ENCODE measurements at places on chromosomes 7 and 10. TPM values are rescaled to one million over a fixed set of nuclear protein-coding genes. Genes with fewer than 3 reads are reported as not detected.

The NT5C2 gene
- total RNA-seq: 28.4 TPM

The PPP1R17 gene
- not detected for total RNA-seq

The MGAM2 gene
- 0.11 TPM for total RNA-seq

The CLEC5A gene
- total RNA-seq: 4.3 TPM

The FHIP2A gene
- 62.0 TPM for total RNA-seq

The TRIM50 gene
- total RNA-seq: not detected

The TFPI2 gene
- total RNA-seq: 1.4 TPM

The PDE6C gene
- not detected for total RNA-seq

- H3K27me3 ChIP-seq: no peaks in the 10 kb centered on the region
- peaks cover 31% of the 10 kb centered on the region for H3K36me3 ChIP-seq
- DNase-seq: no peak
These were observed 47.4 kb downstream of the DENND11 start for GRCh38 chr7:141654551-141654950.

DNA sequence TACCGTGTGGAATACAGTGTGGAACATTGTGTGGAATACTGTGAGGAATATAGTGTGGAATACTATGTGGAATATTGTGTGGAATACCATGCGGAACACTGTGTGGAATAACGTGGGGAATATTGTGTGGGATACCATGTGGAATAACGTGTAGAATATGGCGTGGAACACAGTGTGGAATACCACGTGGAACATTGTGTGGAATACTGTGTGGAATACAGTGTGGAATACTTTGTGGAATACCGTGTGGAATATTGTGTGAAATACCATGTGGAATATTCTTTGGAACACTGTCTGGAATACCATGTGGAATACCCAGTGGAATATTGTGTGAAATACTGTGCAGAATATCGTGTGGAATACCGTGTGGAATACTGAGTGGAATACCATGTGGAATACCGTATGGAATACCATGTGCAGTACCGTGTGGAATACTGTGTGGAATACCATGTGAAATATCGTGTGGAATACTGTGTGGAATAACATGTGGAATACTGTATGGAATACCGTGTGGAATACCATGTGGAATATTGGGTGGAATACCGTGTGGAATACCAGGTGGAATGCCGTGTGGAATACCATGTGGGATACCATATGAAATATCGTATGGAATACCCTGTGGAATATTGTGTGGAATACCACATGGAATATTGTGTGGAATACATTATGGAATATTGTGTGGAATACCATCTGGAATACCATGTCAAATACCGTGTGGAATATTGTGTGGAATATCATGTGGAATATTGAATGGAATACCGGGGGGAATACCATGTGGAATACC is 133.1 kb upstream of the CHST15 start:
- peaks cover 3% of the 10 kb centered on the region for H3K27me3 ChIP-seq
- no peak for DNase-seq
- no peak overlapping the region for H3K4me3 ChIP-seq
- peaks cover 15% of the 10 kb centered on the region for H3K4me1 ChIP-seq

DNA sequence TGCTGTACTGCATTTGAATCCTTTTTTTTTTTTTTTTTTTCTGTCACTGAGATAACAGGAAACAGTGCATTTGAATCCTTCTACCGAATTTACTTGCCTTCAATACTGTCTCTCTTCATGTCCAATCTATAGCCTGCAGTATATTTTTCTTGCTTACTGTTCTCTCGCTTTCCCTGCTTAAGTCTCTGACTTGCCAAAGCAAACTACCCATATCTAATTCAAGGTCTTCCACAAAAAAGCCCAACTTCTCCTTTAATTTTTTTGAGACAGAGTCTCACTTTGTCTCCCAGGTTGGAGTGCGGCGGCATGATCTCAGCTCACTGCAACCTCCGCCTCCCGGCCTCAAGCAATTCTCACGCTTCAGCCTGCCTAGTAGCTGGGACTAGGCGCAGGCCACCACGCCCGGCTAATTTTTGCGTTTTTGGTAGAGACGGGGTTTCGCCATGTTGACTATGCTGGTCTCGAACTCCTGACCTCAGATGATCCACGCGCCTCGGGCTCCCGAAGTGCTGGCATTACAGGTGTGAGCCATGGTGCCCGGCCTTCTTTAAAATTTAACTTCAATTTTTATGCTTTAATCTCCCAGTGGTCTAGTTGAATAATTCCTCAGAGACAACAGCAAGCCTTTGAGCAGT is 882 bp downstream of the PDCD11 start:
- H3K27me3 ChIP-seq: no peaks in the 10 kb centered on the region
- peaks cover 38% of the 10 kb centered on the region for H3K36me3 ChIP-seq
- peaks cover 40% of the 10 kb centered on the region for H3K4me1 ChIP-seq
- no peak overlapping the region for H3K27ac ChIP-seq

- no peaks in the 10 kb centered on the region for H3K4me1 ChIP-seq
- no peak overlapping the region for H3K4me3 ChIP-seq
- H3K27ac ChIP-seq: no peak overlapping the region
- no peak for DNase-seq
- no peaks in the 10 kb centered on the region for H3K36me3 ChIP-seq
These were observed 257.1 kb downstream of the SFMBT2 start for GRCh38 chr10:7153750-7154149.

DNA sequence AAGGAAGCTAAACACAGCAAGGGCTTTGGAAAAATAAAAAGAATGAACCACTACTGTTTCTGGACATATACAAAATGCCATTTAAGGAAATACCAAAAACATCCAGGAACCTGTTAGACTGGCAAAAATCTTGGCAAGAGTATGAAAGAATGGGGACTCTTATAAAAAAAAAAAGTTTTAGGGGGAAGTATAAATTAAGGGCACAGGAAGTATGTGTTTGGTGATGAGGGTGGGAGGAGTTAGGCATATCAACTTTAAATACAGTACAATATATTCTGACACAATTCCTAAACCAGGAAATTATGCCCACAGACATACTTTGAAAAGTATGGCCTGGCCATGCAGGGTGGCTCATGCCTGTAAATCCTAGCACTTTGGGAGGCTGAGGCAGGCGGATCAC is 74.2 kb downstream of the WAPL start:
- no peak for DNase-seq
- H3K36me3 ChIP-seq: peaks cover 85% of the 10 kb centered on the region
- no peaks in the 10 kb centered on the region for H3K27me3 ChIP-seq
- no peak overlapping the region for H3K27ac ChIP-seq
- H3K4me3 ChIP-seq: no peak overlapping the region
- H3K4me1 ChIP-seq: peaks cover 3% of the 10 kb centered on the region

GRCh38 chr7:15837306-15837950 is 150.9 kb upstream of the MEOX2 start:
- no peak overlapping the region for H3K4me3 ChIP-seq
- no peak for DNase-seq
- H3K27ac ChIP-seq: no peak overlapping the region
- H3K4me1 ChIP-seq: peaks cover 9% of the 10 kb centered on the region

DNA sequence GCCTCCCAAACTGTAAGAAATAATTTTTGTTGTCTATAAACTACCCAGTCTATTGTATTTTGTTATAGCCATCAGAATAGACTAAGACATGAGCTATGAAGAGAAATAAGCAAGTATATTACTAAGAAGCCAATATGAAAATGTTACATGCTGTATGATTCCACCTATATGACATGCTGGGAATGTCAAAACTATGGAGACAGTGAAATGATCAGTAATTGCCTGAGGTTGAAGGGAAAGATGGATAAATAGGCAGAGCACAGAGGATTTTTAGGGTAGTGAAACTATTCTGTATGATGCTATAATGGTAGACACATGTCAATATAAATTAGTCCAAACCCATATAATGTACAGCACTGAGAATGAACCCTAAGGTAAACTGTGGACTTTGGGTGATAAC is 261.3 kb upstream of the PCDH15 start:
- H3K4me1 ChIP-seq: no peaks in the 10 kb centered on the region
- no peak overlapping the region for H3K27ac ChIP-seq
- H3K36me3 ChIP-seq: no peaks in the 10 kb centered on the region
- H3K27me3 ChIP-seq: no peaks in the 10 kb centered on the region
- no peak for DNase-seq
- no peak overlapping the region for H3K4me3 ChIP-seq

DNA sequence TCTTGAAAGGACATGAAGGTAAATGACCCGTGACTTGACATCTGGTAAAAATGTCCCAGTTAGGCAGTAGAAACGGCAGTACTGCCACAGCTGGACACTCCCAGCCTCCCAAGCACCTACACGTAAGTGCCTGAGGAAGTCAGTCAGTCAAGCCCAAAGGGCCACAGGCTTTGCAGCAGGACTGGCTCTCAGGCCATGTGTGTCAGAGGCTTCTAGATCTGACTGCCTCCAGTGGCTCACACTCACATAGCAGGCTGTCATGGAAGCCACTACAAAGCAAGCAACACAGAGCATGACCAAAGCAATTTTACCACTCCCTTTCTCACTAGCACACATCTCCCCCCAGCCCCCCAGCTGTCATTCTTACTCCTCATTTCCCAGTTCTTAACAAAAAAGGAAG is 17.8 kb upstream of the CCNJ start:
- H3K27me3 ChIP-seq: no peaks in the 10 kb centered on the region
- no peaks in the 10 kb centered on the region for H3K36me3 ChIP-seq
- H3K4me1 ChIP-seq: no peaks in the 10 kb centered on the region
- no peak overlapping the region for H3K4me3 ChIP-seq

GRCh38 chr10:79021948-79022499 is 46.7 kb upstream of the ZMIZ1 start:
- peaks cover 34% of the 10 kb centered on the region for H3K4me1 ChIP-seq
- no peak overlapping the region for H3K4me3 ChIP-seq
- no peak overlapping the region for H3K27ac ChIP-seq
- H3K27me3 ChIP-seq: no peaks in the 10 kb centered on the region

DNA sequence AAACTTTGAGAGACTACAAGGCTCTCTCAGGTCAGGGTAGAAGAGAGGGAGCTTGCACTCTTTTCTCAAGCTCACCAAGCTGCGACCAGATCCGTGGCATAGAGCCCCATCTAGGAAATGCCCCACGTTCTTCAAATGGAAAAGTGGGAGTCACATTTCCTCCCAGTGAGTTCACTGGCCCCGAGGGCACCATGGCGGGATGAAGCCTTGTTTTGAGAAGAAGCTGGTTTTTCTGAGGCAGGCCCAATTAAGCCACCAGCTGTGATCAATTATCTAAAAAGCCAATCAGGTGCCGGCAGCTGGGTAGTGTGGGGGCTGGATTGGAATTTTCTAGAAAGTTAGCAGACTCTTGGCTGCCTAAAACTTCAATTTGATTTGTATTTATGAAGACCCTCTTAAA is 101.4 kb downstream of the ZNF365 start:
- H3K4me1 ChIP-seq: peaks cover 4% of the 10 kb centered on the region
- no peak overlapping the region for H3K4me3 ChIP-seq
- no peaks in the 10 kb centered on the region for H3K27me3 ChIP-seq

- no peaks in the 10 kb centered on the region for H3K4me1 ChIP-seq
- DNase-seq: no peak
- H3K4me3 ChIP-seq: no peak overlapping the region
- no peaks in the 10 kb centered on the region for H3K36me3 ChIP-seq
- no peaks in the 10 kb centered on the region for H3K27me3 ChIP-seq
- no peak overlapping the region for H3K27ac ChIP-seq
These were observed 396.4 kb downstream of the INHBA start for GRCh38 chr7:41306486-41306885.

GRCh38 chr10:31792745-31793144 is 135.9 kb downstream of the ARHGAP12 start:
- no peak overlapping the region for H3K4me3 ChIP-seq
- no peaks in the 10 kb centered on the region for H3K36me3 ChIP-seq

- no peak overlapping the region for H3K27ac ChIP-seq
- no peaks in the 10 kb centered on the region for H3K4me1 ChIP-seq
- peaks cover 52% of the 10 kb centered on the region for H3K36me3 ChIP-seq
- H3K4me3 ChIP-seq: no peak overlapping the region
These were observed 126.1 kb downstream of the SVIL start for GRCh38 chr10:29508554-29509244.

GRCh38 chr10:119859420-119860258 is 13.0 kb downstream of the MCMBP start:
- H3K27me3 ChIP-seq: no peaks in the 10 kb centered on the region
- H3K36me3 ChIP-seq: peaks cover 29% of the 10 kb centered on the region
- no peak overlapping the region for H3K4me3 ChIP-seq
- no peak overlapping the region for H3K27ac ChIP-seq
- H3K4me1 ChIP-seq: peaks cover 12% of the 10 kb centered on the region

DNA sequence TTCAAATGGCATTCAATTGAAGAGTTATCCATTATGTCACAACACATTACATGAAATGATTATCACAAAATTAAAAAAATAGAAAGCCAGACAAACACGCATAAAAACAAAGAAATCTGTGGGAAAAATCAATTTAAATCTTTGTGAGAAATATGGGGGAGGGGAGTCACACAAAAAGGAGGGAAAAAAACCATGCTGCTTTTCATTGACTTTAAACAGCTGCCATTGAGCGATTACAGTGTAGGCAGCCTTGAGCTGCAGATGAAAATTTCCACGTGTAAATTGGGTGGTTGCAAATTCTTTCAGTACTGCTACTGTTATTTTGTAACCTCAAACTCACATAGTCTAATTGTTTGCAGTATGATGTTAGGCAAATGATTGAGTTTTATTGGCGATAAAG is 889.9 kb upstream of the PHF14 start:
- H3K27ac ChIP-seq: no peak overlapping the region
- no peak for DNase-seq
- H3K4me1 ChIP-seq: no peaks in the 10 kb centered on the region
- H3K27me3 ChIP-seq: no peaks in the 10 kb centered on the region

DNA sequence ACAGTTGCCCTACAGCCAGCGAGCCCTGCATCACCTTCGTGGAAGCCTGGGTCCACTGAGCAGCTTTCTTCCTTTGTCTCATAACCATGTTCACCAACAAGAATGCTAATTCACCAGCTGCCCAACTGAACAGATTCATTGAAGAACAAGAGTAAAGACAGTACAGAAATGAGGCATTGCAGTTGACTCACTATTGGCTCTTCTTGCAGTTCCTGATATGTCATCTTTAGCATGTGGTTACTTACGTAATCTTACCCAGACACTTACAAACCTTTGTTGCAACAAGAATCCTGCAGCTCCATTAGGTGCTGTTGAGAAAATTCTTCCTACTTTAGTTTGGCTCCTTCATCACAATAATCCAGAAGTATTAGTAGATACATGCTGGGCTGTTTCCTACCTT is 174.0 kb upstream of the TPK1 start:
- H3K27ac ChIP-seq: no peak overlapping the region
- no peak overlapping the region for H3K4me3 ChIP-seq
- no peaks in the 10 kb centered on the region for H3K36me3 ChIP-seq
- no peaks in the 10 kb centered on the region for H3K4me1 ChIP-seq
- no peak for DNase-seq

- H3K4me1 ChIP-seq: peaks cover 2% of the 10 kb centered on the region
- H3K36me3 ChIP-seq: no peaks in the 10 kb centered on the region
- no peak for DNase-seq
- H3K4me3 ChIP-seq: no peak overlapping the region
- H3K27ac ChIP-seq: no peak overlapping the region
These were observed 116.6 kb downstream of the CREB5 start for GRCh38 chr7:28528899-28529298.

All from suprapubic skin (tissue), 4 donors.